ENCODE measurements at places on chromosomes 3 and 15. TPM values are rescaled to one million over a fixed set of nuclear protein-coding genes. Genes with fewer than 3 reads are reported as not detected.

DNA sequence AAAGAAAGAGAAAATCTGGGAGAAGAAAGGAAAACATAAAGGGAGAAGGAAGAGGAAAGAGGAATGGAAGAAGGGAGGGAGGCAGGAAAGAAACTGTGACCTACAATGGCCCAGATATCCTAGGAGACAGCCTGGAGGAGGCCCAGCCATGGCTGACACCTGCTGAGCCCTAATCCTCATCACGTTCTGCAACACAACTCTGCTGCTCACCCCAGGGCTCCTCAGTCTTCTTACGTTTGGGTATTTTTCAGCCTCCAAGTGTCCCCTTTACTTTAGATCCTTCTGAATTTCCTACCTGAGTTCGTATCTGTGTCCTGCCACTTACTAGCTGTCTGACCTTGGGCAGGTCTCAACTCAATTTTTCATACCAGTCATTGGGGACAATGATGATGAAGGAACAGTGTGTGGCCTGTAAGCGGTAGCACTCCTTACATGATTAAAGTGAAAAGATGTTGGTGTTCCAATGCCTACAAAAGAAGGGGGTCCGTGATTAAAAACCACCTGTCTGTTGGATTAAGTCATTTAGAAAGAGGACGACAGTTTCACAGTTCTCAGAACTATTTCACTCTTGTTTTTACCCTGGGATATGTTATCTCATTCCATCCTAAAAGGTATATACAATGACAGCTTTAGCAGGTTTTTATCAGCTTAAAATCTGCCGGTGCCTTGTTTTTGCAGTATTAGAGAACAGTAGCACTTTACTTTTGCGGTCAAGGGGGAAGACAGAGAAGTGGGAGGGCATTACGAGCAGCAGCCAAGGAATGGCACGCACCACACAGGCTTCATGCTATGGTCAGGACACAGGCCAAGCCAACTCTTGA lies 47.4 kb downstream of the CCR4 start:
- H3K27ac ChIP-seq, result no peak overlapping the region
- no peak for DNase-seq
- H3K27me3 ChIP-seq, result no peaks in the 10 kb centered on the region
- H3K4me3 ChIP-seq, result no peak overlapping the region
- H3K36me3 ChIP-seq, result no peaks in the 10 kb centered on the region
- no peaks in the 10 kb centered on the region for H3K4me1 ChIP-seq

DNA sequence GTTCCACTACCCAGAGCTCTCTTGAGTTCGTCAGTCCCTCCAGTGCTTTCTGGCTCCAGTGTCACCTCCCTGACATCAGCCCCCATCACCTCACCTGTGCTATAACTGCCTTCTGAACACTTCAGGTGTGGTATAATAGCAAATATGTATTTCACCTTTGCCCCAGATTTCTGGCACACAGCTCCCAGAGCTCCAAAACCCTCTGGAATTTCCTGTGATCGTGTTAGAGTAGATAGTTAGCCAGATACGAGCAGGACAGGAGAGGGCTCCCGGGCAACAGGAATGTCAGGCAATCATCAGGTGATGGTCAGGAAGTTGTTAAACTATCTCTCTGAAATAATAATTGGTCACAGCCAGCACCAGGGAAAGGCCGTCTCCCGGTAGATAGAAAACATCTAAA lies 22.6 kb upstream of the LIMD1 start:
- H3K4me1 ChIP-seq, result no peaks in the 10 kb centered on the region
- no peaks in the 10 kb centered on the region for H3K27me3 ChIP-seq
- H3K27ac ChIP-seq, result no peak overlapping the region
- no peak overlapping the region for H3K4me3 ChIP-seq

GRCh38 chr3:182500289-182500688 lies 293.0 kb upstream of the ATP11B start:
- H3K27ac ChIP-seq, result no peak overlapping the region
- DNase-seq, result no peak
- H3K4me3 ChIP-seq, result no peak overlapping the region

Gene LRRC2
- 0.27 TPM for polyA plus RNA-seq

DNA sequence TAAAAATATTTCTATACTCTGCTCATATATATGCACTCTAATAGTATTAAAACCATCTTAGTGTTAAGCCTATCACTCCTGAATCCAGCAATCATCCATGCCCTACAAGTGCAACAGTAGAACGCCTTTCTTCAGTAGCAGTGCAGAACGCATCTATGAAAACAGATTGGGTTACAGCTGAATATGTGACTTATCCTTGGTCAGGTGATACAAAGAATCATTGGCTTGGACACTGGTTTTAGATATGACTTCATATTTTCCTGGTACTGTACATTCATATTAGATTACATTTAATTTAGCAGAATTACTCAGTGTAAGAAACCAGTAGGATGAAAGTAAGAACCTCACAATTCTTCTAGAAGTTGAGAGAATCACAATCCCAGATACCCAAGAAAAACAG lies 43.3 kb downstream of the ZNF106 start:
- no peak for DNase-seq
- no peaks in the 10 kb centered on the region for H3K4me1 ChIP-seq
- no peaks in the 10 kb centered on the region for H3K27me3 ChIP-seq
- H3K4me3 ChIP-seq, result no peak overlapping the region
- H3K27ac ChIP-seq, result no peak overlapping the region
- H3K36me3 ChIP-seq, result peaks cover 11% of the 10 kb centered on the region

Gene HIGD2B
- polyA plus RNA-seq, result not detected

GRCh38 chr3:143771939-143772338 lies 76.3 kb downstream of the SLC9A9 start:
- H3K27ac ChIP-seq, result no peak overlapping the region
- no peaks in the 10 kb centered on the region for H3K27me3 ChIP-seq
- H3K4me1 ChIP-seq, result peaks cover 10% of the 10 kb centered on the region
- no peak overlapping the region for H3K4me3 ChIP-seq

Gene SH3GL3
- polyA plus RNA-seq, result 0.05 TPM

All from fibroblast of lung (primary cell).